Activated CD4-positive, alpha-beta memory T cell treated with anti-CD3 and anti-CD28 coated beads for 36 hours (primary cell): ENCODE measurements at places on chromosomes 12 and 14.

DNA sequence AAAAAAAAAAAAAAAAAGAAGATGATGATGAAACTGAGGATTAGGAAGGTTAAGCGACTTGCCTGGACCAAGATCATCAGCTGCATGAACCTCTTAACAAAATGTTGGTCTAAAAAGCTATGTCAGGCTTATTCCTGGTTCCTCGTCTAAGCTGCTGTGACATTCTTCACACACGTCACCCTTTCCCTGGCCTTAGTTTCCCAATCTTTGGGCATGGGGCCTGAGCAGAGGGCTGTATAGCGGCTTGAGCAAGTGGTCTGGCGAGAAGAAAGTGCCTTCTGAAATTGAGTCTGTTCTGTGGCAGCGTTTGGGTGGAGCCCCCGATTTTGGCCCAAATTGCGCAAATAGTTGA, 58.7 kb upstream of the CCND2 start:
- no peak for DNase-seq

- no peak for DNase-seq
Observed at GRCh38 chr14:86683561-86683960, 1153.6 kb downstream of the FLRT2 start.

DNA sequence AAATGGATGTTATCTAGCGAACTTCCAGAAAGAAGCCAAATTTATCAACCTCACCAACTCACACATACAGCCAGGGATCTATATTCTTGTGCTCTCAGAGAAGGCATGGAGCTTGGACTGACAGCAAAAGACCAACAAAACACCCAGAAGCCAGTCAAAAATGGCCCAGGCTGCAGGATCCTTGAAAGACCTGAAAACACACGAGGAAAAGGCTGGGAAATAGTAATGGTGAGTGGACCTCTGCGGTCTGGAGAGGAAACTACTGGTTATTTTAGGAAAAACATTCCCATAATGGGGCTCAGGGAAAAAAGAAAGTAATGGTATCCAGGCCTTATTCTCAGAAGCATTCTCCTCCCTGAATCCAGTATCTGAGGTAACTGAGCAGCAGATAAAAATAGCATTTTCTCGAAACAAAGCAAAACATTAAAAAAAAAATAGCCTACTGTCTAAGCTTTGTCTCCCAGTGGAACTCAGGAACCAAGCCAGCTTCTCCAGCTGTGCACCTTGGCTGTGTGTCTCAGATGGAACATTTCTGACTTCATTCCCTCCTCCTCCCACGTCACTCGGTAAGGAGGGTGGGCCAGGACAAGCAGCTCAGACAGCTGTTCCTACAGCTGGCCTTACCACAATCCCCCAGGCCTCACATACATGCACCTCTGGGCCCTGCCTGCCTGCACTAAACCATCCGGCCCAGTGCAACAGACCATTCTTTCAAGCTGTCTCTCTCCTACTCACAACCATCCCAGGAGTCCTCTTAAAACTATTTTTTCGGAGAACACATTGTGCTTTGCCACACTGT, 249.9 kb downstream of the DAD1 start:
- DNase-seq: no peak

DNA sequence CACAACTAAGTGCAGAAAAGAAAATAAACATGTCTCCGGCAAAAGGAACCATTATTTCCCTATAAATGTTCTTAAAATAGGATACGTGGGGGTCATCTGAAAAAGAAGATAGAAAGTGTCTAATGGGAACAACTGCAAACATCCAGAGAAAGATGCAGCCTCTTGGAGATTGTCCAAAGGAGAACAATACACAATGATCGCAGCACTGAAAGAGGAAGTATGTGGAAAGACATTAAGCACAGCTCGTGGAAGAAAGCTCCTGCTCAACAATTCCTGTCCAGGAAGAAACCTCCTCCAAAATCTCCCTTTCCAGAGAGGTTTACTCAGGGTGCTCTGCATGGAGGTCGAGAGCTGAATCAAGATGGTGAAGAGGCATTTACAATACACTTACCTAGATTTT, 2.5 kb upstream of the LALBA start:
- no peak for DNase-seq

DNA sequence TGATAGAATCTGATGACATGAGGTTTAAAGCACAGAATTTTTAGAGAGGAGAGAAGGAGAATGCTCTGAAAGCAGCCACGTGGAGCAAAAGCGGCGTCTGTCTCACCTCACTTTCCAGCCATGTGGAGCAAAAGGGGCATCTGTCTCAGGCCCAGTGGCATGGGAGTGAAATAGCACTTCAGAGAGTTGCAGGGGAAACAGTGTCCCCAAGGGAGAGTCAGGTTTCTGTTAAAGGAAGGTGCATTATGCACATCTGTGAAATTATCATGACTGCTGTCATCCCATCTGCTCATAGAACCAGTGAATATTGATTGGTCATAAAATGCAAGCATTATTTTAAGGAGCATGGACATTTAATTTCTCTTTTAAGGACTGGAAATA, 124.0 kb downstream of the BICD1 start:
- no peak for DNase-seq

- DNase-seq: no peak
Observed at GRCh38 chr14:75091251-75091650, 21.8 kb downstream of the ZC2HC1C start.

- DNase-seq: no peak
Observed at GRCh38 chr14:105083926-105084685, 18.9 kb upstream of the GPR132 start.

- DNase-seq: no peak
Observed at GRCh38 chr12:6405963-6406362, 22.0 kb downstream of the LTBR start.

- no peak for DNase-seq
Observed at GRCh38 chr14:92874962-92875661, 47.8 kb upstream of the CHGA start.

DNA sequence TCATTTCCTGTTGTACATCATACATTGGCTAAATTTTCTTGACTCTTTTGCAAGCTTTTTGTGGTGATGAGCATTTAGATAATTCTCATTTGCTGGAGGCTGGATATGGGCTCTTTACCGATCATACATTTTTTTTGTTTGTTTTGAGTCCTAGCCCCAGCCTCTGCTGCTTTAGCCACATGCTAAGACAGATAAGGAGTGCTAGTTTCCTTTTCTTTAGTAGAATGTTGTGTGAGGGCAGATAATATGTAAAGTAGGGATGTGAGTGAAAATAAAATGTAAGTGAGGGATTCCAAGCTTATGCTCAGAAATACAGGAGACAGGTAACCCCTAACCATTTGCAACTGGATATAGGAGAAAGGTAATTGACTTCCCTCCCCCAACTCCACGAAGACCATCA, 405.7 kb downstream of the TRHDE start:
- no peak for DNase-seq

GRCh38 chr12:86170051-86170450, 86.1 kb downstream of the MGAT4C start:
- DNase-seq: no peak

GRCh38 chr12:89373763-89374572, 21.7 kb upstream of the DUSP6 start:
- DNase-seq: no peak

- DNase-seq: no peak
Observed at GRCh38 chr12:13697973-13698372, 283.4 kb downstream of the GRIN2B start.

- DNase-seq: no peak
Observed at GRCh38 chr12:28237423-28237822, 47.2 kb downstream of the CCDC91 start.

DNA sequence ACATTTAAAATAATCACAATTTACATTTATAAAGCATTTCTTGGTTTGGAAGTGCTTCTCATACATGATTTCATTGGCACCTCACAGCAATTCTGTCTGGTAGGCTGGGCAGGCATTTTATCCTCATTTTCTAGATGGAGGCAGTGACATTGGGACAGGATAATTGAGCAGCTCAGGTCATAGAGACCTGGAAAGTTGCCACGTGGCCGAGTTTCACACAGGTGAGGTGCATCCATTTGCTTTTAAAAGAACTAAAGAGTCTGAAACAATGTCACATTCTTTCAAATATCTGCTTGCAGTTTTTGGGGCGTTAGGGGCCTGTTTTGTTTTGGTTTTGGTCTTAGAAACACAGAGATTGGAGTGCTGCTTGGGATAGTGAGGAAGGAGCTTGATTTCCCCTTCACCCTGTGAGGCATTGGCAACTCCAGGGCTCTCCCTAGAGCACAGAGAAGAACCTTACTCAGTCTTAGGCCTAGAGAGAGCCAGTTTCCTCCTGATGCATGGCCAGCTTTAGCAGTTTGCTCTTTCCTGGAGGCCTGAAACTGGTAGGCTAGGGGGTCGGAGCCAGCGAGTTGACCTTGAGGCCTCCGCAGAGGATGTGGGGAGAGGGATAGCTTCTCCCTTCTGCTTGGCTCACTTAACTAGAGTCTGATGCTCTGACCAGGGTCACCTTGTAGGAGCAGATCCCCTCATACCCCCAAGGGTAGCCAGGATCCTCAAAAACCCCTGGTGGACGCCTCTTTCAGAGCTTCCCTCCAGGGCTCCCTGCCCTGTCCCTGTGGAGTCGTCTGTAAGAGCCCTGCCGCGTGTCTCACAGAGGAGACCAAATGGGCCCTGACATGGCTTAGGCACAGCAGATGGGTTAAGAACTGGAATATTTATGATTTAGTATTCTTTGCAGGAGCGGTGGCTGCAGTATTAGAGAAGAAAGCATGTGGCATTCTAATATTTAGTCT, 34.9 kb upstream of the JDP2 start:
- no peak for DNase-seq

DNA sequence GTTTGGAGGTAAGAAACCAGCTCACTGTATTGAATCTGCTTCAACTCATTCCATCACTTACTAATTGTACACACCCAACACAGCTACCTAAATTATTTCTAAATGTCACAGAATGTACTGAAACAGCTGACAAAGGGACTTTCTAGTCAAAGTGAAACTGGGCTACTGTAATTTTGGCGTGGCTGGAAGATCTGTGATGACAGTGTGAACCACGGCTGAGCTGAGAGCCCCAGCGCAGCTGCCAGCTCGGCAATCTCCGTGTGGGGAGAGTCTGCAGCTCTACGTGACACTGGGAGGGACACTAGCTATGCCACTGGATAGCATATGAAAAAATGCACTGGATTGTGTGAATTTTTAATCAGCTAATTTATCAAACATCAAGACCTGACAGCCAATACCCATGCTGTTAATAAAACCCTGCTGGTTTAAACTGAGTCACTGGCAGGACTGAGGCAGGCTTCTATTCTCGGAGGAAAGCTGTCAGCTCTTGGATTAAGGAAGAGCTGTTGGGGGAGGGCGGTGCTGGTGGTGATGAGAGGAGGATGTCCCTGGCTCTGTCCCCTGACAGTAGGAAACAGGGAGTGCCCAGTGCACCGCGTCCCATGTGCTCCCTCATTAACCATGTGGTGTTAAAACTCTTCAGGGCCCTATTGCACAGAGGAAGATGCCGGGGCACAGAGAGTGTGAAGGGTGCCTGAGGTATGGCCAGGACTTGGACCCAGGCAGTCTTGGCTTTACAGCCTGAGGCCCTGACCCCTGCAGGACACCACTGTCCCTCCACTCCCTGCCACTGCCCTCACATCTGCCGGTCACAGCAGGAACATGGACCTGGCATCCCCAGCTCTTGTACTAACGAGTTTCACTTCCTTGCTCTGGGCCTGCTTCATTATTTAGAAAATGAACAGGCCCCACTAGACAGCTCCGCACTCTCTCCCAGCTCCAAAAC, 13.3 kb downstream of the SLC15A4 start:
- DNase-seq: peak; percentile 46

- DNase-seq: no peak
Observed at GRCh38 chr12:104055686-104056388, 5.8 kb upstream of the GLT8D2 start.

DNA sequence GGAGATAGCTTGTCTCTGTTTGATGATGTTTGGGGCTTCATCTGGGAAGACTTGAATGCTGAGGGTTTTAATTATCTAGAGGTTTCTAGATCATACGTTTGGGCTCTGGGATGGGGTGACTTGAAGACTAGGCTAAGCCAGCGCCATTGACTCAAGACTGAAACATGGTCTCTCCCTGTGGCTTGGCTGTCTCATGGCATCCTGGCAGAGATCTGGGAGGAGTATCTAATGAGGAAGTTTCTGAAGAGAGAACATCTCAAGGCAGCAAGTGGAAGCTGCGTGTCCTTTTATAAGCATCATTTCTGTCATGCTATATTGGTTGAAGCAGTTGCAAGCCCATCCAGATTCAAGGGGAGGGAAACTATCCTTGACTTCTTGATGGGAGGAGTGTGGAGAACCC, 104.8 kb downstream of the UNC79 start:
- DNase-seq: no peak

- no peak for DNase-seq
Observed at GRCh38 chr14:30333934-30334333, 225.0 kb upstream of the G2E3 start.

DNA sequence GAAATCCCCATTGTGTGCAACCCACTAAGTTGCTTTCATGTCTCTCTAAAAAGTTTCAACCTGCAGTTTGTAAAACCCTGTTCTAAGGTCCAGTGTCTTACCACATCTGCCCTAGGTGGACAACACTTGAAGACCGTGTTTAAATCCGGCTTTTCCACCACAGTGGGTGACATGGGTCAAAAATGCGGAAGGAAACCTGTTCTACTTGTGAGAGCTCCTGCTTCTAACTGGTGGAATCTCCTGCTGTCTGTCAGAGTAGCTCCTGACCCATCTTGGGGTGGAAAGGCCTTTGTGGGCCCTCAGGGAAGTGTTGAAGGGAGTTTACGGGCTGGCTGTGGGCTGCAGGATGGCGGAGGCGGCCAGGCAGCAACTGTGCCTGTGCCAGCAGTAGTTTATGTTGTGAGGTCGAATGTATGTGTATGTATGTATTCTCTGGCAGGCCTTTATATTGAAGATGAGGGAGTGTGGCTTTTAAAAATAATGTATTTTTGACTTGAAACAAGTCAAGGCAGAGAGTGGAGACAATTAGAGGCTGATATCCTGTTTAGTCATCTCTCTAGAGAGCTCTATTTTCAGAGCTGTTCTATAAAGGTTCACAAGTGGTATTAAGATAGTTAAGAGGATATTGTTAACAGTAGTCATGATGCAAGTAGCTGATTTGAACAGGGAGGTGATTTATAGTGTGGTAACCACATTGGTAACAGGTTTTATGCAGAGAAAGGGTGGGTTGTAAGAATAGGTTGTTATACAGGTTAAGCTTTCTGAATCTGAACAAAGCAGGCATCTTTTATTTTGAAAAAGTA, 67.0 kb downstream of the PRKCH start:
- peak; percentile 64 for DNase-seq

- DNase-seq: no peak
Observed at GRCh38 chr12:29709054-29709453, 74.7 kb downstream of the TMTC1 start.

DNA sequence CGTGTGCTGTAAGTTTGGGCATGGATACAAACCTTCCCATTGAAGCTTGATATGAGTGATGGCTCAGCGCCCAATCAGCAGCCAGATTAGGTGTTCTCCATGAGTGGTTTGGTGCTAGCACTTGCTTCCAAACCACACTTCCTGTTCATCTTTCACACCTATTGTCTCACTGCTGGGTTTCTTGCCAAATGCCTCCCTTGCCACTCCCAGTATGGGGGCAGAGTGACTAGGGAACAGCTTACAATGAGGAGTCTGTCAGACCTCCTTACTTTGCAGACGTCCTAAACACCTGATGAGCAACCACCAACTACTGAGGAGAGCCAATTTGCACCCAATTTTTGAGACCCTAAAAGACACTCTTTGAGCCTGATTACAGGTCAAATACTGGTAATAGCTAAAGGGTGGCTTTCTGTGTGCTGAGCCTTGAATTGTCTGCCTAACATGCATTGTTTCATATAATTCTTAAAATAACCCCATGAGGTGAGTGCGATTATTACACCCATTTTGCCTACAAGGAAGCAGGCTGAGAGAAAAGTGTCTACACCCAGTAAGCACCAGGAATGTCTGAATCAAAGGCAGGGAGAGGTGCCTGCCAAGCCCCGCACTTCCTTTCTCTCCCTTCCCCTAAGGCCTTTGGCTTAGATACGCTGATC, 48.4 kb upstream of the FOS start:
- peak; percentile 76 for DNase-seq
